ENCODE measurements at places on chromosomes 13 and 19.

DNA sequence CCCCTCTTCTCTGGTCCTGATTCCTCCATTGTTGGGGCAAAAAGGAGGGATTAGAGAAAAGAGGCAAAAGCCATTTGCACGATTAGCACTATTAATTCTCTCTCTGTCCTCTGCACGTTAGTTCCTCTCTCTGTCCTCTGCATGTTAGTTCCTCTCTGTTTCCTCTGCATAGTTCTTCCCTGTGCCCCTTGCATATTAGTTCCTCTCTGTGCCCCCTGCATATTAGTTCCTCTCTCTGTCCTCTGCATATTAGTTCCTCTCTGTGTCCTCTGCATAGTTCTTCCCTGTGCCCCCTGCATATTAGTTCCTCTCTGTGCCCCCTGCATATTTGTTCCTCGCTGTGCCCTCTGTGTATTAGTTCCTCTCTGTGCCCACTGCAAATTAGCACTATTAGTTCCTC lies 847.2 kb upstream of the GPC6 start:
- no peak for DNase-seq

DNA sequence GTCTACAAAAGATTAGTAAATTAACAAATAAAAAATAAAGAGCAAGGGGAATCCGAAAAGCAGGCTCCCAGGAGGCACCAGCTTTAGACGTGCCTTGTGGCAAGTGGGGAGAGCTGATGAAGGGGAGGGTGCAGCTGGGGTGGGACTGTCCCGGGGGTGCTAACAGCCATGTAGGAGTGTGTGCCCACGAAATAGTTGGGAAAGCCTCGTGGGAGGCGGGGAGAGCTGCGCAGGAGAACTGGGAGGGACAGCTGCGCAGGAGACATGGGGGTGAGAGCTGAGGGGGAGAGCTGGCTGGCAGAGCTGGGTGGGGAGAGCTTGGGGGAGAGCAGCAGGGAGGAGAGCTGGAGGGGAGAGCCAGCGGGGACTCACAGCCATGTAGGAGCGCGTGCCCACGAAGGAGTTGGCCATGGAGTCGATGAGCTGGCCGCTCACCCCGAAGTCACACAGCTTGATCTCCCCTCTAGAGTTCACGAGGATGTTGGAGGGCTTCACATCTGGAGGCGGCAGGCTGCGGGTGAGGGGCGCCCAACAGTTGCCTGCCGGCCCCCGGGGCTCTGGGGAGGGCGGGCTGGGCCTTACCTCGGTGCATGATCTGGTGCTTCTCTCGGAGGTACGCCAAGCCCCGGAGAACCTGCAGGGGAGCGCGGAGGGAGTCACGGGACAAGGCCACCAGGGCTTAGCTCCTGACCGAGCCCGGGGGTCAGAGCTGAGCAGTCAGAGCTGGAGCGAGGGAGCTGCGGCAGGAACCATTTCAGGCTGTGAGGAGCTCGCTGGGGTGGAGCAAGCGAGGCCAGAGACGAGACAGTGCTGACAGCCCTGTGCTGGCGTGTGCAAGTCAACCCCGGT lies 23.1 kb downstream of the MAP2K2 start:
- no peak for DNase-seq

GRCh38 chr13:19860884-19861655 lies 2.4 kb downstream of the ZMYM5 start:
- no peak for DNase-seq

DNA sequence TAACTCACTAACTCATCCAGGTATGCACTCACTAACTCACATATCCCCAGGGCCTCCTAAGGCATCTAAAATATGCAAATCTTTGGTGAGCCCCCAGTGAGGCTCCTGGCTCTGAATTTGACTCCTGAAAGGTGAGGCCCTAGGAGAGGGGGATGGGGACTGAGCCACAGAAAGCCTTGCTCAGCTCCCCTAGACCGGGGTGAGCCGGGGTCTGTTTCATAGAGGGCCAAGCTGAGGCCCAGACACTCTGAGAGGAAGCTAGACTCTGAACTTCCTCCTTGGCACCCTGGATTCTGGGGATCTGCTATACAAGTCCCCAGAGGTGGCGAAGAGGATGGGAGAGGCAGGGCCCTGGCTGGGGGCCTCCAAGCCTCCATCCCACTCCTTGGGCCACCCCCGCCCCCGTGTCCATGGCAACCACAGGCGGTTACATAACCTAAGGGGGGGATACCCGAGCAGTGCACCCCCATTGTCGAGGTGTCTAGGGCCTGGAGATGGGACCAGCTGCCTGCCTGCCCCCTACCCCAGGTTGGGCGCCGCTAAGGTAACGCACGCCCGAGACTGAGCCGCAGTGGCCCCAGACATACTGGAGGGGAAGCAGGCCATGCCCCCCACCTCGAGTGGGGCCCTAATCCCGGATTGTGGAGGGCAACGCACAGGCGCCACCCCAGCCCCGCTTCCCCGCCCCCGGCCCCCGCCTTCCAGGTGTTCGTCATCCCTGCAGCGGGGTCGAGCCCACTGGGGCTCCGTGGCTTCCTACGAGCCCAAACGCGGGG lies 646 bp downstream of the ABHD8 start:
- no peak for DNase-seq

DNA sequence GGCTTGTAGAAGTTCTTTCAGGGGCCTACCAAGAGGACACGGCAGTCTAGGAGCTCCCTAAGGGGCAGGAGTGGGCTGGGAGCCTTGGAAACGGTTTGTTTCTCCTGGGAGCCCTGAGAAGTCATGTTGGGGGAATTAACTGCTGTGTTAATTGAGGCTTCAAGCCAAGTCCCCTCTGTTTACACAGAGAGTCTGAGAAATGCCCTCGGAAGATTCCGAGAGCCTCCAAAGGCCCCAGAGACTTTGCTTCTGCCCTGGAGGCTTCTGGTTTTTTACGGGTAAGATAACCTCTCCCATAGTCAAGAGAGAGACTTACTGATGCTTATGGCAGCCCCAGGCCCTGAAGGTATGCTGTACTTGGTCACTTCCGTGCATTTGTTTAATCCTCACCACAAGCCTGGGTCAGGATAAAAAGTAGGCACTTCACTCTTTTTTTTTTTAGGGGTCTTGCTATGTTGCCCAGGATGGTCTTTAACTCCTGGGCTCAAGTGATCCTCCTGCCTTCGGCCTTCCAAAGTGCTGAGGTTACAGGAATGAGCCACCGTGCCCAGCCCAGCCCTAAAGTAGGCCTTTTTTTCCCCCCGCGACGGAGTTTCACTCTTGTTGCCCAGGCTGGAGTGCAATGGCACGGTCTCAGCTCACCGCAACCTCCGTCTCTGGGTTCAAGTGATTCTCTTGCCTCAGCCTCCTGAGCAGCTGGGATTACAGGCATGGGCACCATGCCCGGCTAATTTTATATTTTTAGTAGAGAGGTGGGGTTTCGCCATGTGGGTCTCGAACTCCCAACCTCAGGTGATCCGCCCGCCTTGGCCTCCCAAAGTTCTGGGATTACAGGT lies 15.2 kb downstream of the IER2 start:
- DNase-seq: no peak

- DNase-seq: no peak
These were observed 435.3 kb upstream of the NBEA start for GRCh38 chr13:34506796-34507195.

DNA sequence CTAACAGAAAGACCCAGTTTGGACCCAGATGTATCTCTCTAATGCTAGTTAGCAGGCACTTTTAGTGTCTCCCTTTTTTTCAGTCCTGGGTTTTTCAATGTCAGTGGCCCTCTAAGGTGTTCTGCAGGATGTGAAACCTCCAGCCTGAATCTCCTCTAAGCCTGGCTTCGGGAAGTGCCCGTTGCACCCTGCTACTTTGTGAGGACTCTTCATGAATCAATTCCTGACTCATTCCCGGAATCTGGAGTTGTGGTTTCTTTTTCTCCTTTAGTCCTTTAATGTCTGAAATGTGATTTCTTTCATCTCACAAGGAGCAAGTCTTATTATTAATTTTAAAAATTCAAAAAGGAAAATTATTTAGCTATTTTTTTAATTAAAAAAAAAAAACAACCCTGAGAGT lies 116.0 kb downstream of the ZNF536 start:
- DNase-seq: no peak

GRCh38 chr19:49217382-49217781 lies 59.8 kb downstream of the TRPM4 start:
- DNase-seq: no peak

- no peak for DNase-seq
These were observed 1.4 kb downstream of the EPN1 start for GRCh38 chr19:55676383-55676782.

GRCh38 chr19:35755550-35756376 lies 1.1 kb downstream of the HSPB6 start:
- no peak for DNase-seq

DNA sequence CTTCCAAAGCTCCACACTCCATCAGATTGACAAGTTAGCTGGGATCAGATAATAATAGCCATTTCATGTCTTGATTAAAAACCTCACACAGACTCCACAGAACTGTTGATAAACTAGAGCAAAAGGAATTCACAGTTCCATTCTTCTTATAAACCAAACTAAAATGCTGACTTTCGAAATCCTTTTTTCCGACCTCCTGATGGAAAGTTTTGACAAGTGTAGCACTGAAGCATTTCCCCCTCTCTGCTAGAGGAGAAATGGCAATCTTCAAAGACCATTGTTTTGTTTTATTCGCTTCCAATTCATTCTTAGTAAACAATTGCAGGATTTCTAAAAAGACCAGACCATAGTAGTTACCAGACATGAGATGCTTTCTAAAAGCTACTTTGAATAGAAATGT lies 58.8 kb downstream of the COL4A2 start:
- no peak for DNase-seq
